ENCODE measurements at places on chromosomes 6 and 20.

- DNase-seq = no peak
These were observed 46.0 kb downstream of the MAPK14 start for GRCh38 chr6:36073587-36073986.

DNA sequence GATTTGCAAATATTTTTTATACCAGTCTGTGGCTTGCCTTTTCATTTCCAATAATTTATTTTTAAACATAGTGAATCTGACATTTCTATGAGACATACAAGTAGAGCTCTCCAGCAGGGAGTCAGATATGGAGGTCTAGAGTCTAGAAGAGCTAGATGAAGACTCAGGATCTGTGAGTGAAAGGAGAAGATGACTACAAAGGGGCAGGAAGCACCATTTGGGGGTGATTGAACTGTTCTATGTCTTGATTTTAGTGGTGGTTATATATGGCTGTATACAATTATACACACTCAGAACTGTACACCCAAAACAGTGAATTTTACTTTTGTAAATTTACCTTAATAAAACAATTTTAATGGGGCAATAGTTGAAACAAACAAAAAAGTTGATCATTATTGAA is 127.9 kb upstream of the BACH2 start:
- no peak for DNase-seq

GRCh38 chr6:164107297-164107995 is 692.9 kb downstream of the QKI start:
- DNase-seq = no peak

- peak; percentile 73 for DNase-seq
These were observed 148.8 kb downstream of the RPS12 start for GRCh38 chr6:132962936-132963868.

GRCh38 chr6:33620856-33621710 is at the start of gene ITPR3:
Gene ITPR3, plus strand, starts transcription at chr6:33621322. Its CDS starts 281 bp downstream, at chr6:33621603.
- peak; percentile 90 for DNase-seq

DNA sequence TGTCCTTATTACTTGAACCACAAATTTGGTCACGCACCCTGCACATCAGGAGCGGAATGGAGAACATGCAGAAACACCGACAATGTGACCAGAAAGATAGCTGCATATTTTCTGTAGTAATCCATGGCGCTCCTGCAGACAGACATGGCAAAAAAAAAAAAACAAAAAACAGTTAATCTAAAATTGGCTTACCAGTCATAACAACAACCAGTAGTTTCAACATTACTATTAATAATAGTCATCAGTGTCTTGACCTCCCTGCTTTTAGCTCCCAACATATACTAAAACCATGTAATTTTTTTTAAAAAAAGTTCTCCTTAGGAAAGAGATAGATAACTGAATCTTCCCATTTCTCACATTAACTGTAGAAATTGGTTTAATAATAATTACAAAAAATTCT is 6.8 kb downstream of the CGA start:
- DNase-seq = no peak

DNA sequence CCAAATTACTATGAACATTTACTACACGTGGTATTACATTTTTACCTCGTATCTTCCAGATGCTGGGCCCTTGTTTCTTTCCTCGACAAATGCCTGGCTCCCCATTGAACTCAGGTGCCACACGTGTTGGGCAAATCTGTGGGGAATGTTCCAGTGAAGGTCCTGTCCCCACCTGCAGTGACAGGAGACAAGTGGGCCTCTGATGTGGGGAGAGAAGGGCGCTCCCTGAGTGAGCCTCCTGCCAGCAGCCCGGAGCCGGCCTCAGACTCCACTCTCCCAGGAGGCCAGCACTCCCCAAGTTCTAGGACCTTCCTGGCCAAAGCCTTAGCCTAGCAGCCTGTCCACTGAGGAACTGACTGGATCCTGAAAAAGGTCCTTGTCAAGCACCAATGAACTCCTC is 21.7 kb upstream of the SCML4 start:
- no peak for DNase-seq
